ENCODE measurements at places on chromosomes 13 and 19.

DNA sequence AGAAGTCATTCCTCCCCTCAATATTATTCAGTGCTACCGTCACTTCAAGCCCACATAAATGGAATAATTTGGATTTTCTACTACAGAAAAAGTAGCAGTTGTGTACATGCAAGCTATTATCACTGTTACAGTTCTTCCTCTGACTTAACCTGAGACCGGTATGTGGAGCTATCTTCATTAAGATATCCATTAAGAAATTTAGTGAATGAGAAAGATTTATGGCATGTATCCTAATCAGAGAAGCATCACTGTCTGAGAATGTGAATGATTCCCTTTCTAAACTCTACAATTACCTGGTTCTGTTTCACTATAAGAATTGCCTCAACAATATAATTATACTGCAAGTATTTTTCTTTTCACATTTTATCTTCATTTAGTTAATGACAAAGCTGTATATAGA, 278.7 kb downstream of the KLF5 start:
- no peak for DNase-seq

GRCh38 chr13:21020581-21020980, 40.8 kb downstream of the LATS2 start:
- no peak for DNase-seq

DNA sequence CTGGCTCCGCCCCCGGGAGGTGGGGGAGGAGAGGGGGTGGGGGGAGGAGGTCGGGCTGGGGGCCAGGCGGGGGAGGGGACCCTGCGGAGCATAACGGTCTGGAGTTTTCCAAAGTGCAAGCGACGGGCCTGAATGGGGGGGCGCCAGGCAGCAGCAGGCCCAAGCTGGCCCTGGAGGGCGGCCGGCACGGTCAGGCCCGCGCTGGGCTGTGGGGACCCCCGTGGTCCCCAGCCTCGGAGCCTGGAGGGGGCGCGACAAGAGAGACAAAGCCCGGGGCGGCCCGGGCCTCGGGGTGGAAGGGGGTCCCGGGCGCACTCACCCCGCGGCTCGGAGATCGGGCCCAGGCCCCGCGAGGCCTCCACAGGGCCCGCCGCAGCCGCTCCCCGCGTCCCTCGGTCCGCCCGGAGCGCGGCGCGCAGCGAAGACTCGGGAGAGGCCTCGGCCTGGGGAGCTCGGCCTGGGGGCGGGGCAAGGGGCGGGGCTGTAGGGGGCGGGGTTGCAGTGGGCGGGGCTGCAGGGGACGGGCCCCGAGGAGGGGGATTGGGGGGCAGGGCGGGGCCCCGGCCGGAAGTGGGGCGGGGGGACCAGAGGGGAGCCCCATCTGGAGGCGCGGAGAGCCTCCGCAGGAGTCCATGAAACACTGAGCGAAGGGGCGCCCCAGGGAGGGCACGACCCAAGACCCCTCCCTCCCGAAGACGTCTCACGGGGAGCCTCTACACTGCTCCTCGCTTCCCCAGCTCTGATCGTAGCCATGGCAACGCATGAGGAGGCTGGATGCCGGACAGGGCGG, 47.6 kb downstream of the PTPRS start:
- peak; percentile 58 for DNase-seq

DNA sequence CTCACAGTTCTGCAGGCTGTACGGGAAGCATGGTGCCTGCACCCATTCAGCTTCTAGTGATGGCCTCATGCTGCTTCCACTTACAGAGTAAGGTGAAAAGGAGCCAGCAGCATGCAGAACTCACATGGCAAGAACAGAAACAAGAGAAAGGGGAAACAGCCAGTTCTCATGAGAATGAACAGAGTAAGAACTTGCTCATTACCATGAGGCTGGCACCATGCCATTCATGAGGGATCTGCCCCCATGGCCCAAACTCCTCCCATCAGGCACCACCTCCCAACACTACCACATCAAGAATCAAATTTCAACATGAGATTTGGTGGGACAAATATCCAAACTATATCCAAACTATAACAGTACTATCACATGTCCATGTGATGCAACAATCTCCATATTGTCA, 72.1 kb downstream of the KATNAL1 start:
- DNase-seq = no peak

DNA sequence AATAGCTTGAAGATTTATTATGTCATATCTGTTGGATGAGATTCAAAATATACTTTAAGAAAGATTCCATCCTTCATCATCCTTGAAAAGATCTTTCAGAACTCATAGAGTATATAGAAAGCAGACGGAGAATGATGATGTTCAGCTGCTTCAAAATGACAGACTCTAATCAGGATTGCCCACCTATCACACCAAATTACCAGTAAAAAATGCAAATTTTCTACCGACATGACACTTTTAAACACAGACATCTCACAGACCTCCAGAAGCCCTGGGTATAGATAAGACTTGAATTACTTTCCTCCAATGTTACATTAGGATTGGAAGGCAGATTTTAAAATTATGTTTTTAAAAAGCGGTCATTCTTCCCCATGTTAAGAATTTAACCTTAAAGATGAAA, 235.5 kb downstream of the GPC6 start:
- DNase-seq = no peak

DNA sequence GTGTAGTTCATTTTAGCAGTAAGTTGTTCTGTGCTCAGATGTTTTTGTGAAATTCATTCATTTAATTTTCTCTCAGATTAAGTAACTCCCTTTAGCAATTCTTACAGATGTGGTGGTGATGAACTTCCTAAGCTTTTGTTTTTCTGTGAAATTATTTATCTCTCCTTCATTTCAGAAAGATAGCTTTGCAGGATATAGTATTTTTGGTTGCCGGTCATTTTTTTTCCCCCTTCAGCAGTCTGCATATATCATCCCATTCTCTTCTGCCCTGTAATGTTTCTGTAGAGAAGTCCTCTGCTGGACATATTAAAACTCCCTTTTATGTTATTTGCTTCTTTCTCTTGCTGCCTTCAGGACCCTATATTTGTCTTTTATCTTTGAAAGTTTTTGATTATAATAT, 470.2 kb downstream of the PCDH9 start:
- no peak for DNase-seq

GRCh38 chr19:45251452-45252354, 632 bp downstream of the MARK4 start:
- no peak for DNase-seq

DNA sequence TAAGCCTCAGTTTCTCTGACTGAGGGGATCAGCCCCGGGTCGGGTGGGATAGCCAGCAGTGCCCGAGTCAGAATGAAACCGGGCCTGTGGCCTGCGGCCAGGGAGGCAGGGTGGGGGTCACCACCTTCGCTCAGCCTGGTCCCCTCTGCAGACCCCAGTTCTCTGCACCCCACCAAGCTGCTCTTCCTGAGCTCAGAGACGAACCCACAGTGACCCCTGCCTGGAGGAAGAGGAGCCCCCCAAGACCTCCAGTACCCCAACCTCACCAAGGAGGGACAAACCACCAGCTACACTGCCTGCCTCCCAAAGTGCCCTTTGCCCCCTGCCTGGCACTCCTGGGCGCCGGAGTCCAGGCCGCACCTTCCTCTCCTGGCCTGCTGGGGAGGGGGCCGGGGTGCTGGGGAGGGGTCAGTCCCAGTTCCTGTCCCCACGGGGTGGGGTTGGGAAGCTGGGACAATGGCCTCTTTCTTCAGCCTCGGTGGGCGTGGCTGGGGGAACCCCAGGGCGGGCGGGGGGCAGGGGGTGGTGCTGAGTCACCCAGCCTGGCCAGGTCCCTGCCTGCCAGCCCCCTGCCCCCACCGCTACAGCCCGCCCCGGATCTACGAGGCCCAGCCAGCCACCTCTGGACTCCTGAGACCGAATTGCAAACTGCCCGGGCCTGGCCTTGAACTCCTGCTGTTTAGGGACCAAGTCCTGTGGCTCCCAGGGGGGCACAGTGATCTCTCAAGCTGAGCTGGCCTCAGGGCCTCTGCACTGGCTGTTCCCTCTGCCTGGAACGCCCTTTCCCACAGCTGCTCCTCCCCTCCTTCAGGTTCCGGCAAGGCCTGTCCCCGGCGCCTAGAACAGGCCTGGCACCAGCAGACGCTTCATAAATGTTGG, 14.3 kb downstream of the ZBTB7A start:
- no peak for DNase-seq

- no peak for DNase-seq
Measured at GRCh38 chr13:20378721-20379120, 146.6 kb upstream of the GJB6 start.

DNA sequence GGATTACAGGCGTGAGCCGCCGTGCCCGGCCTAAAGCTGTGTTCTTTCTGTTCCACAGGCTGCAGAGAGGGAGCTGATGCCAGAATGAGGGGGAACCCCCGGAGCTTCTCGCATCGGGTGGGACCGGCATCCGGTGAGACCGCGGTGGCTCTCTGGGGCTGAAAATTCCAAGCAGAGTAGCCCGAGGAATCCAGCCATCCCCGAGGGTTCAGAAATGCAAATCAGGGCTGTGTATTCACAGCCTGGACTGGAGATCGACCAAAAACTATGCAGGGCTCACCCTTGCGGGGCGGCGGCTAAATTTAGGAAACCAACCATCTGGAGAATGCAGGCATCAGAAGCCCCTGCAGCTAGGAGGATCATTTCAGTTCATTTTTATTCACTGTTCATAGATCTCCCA, 99.2 kb downstream of the GNG7 start:
- no peak for DNase-seq
